ENCODE measurements at places on chromosomes 4 and X. TPM values are rescaled to one million over a fixed set of nuclear protein-coding genes. Genes with fewer than 3 reads are reported as not detected.

Gene F11
- not detected for total RNA-seq

Gene MAP3K15
- not detected for total RNA-seq

DNA sequence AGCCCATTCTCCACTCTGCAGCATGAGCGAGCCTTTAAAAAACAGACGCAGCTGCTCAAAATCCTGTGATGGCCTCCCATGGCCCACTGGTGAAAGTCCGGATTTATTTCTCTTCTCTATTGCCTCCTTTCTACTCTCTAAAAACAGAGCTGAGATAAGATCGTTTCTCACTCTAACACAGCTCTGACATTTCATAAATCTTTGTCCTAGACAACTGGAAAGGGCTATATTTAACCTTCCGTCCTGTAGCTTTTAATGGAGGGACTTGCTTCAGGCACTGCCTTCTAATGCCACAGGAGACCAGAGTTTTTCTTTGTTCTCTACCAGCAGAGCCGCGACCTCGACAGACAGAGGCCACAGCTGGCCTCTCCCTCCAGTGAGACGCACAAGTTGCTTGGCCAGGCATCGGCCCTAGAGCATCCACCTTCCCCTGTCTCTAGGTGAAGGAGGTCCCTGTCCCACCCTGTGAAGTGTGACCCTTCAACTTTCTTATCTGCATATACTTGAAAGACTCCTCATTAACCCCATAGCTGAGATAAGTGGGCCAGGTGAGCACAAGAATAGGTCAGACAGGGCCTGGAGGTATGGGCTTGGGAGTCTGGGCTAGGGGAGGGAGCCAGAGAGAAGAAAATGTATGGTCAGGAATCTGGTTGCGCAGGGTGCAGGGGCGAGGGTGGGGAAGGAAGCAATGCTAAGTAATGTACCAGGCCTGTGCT, 50.0 kb downstream of the RTL5 start:
- DNase-seq: no peak

- no peak for DNase-seq
Measured at GRCh38 chr4:32129967-32130366, 1409.8 kb downstream of the PCDH7 start.

DNA sequence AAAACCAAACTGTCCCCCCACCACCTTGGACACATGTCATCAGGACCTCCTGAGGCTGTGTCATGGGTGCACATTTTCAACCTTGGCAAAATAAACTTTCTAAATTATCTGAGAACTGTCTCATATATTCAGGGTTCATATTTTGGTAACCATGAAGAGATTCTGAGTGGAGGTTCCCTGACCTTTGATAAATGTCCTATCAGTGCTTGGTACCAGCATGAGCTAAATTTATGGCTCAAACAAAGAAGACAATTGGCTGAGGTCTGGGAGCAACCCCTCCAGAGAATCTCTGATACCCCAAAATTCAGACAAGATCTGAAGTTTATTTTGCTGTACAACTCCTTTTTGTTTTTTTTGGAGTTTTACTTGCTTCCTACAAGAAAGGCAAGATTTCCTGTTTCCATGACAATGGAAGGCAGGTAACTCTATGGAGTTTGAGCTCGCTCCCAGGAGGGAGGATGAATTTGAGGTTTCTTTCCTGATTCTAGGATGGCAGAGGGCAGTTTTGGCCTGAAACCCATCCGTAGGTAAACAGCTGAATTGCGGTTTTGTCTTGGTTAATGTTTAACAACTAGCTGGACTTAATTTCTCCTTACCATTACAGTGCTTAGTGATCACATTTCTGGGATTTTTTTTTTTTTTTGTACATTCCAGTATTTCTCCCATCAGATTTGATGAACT, 14.5 kb downstream of the UGT2B15 start:
- no peak for DNase-seq

DNA sequence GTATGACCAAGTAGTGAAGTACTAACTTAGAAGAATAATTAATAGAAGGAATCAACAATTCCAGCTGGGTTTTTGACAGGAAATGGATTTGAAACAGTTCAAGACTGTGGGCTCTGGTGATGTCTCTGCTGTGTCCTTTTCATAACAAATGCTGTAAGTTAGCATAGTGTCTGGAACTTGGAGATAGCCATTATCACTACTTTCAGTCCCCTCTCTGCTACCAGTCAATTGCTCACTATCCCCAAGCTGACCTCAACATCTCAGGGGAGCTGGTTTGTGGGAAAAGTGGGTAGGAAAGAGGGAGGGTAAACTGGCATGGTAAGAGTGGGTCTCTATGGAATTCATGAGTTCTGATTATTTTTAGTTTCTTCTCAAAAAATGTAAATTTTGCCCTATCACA, 231.4 kb upstream of the MID1 start:
- DNase-seq: no peak

Gene CXXC4
- total RNA-seq: 5.4 TPM

DNA sequence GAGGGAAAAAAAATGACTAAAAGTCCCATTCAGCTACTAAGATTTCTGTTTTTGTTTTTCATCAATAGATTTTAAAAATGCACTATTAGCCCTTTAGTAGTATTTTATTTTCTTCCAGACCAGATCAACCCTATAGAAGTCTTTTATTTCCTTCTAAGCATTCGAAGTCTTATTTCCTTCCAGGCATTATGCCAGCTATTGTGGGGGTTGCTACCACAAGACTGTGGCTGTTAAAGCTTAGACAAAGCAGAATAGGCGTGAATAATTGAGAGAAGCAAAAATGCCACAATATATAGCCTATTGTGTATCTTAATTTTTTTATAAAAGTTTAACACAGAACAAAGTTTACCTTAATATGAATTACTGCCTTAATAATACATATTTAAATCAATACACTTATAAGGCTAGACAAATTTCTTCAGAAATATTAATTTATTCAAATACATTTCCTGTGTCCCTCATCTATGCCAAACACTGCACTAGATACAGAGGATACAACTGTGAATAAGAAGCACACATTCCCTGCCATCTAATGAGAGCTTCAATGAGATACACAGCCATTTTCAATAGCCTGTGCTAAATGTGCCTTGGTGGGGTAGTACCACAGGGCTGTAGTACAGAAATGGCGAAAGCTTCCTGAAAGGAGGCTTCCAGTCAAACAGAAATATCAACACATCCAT, 33.1 kb downstream of the SLC10A7 start:
- no peak for DNase-seq

DNA sequence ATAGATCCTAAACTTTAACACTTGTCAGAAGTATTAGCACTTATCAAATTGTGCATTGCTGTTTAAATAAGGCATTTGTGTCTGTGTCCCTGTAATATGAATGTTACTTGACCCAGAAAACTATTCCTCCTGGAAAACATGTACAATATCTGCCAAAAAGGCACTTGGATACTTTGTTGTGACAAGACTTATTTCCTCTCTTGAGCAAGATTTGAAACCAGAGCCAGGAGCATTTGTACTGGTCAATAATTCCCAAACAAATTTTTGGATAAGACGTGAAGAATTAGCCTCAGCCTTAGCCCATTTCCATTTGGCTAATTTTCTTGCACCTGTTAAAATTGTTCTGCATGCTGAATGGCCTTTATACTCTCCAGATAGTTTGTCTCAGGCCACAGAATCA, 176.3 kb upstream of the GK2 start:
- no peak for DNase-seq

DNA sequence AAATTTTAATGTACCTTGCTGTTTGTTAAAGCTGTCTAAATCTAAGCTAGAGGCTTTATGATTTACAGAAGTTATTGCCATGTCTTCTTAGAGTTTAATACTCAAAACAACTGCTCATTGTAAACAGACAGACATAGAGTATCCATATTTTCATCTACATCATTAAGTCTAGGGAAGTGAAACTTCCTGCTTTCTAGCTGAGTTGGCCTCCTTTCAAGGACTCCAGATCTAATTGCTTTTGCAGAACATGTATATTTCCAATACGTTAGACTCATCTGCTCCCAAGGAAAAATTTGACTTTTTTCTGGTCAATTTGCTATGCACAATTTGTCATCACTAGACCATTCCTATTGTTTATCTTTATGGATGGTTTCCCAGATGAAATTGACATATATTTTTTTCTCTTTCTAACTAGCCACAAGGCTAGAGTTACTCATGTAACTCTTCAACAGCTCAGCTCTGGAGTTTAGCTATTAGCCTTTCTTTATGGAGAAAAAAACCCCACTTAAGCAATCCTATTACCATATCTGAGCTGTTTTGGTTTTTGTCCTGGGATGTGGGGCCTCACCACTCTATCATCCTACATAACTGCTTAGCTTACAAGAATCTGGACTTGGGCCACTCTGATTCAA, 122.9 kb downstream of the PPA2 start:
- DNase-seq: no peak

Gene PAGE5
- not detected for total RNA-seq

DNA sequence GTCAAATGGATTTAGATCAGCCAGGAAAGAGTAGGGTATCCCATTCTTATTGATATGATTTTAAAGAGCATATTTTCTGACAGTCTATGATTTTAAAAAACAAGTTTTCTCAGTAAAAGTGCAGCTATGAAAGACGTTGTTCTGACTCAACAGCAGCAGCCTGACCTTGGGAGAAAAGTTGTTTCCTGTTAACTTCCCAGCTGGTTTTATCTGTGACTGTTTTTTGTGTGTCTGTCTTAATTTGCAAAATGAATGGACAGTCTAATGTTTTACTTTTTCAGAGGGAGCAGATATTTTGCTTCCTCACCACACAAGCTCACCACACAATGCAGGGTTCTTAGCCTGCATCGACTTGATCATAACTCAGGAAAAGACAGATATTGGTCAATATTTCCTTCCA, 764 bp upstream of the MTHFD2L start:
- DNase-seq: no peak

- DNase-seq: no peak
Measured at GRCh38 chr4:11081006-11081405, 347.7 kb downstream of the HS3ST1 start.

DNA sequence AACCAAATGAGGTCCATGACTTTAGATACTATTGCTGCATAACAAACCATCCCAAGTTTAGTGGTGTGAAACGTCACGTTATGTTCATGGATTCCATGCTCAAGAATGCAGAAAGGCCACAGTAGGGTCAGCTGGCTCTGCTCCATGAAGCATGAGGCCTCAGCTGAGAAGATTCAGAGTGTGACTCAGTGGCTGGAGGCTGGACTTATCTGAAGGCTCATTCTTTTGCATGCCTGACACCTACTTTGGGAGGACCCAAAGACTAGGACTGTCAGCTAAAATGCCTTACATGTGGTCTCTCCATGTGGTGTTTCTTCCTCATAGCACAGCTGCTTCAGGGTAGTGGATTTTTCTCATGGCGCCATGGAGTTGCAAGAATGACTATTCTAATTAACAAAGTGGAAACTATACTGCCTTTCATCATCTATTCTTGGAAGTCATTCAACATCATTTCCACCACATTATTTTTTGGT, 11.5 kb upstream of the CCDC149 start:
- DNase-seq: no peak
